ENCODE measurements at places on chromosomes 16 and 17.

- DNase-seq: no peak
Measured at GRCh38 chr16:48959747-48960146, 321.9 kb downstream of the CBLN1 start.

DNA sequence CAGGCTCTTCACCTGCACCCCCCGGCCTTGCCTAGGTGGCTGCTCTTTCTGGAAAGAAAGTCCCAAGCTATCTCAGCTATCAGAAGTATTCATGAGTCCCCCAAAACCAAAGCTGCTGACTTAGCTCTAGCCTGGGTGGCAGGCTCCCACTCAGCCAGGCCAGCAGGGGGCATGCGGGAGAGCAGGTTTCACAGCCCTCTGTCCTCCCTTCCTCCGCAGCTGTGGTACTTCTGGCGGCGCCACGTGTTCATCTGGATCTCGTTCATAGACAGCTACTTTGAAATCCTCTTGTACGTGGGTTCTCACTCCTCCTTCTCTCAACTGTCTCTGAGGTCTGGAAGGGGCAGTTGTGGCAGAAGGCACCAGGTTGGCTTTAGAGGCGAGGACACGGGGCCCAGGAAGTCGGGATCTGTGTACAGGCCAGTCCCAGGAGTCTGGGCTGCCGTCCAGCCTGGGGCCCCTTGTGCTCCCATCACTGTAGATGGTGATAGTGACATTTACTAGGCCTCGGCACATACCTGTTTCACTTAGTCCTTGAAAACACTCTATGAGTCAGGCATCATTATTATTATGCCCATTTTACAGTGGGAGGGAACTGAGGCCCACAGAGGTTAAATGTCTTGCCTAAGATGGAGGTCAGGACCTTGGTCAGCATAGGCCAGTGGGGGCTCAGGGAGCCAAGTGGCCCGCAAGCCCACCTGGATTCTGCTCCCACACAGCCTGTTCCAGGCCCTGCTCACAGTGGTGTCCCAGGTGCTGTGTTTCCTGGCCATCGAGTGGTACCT is 12.9 kb downstream of the TRPV2 start:
- DNase-seq: no peak

DNA sequence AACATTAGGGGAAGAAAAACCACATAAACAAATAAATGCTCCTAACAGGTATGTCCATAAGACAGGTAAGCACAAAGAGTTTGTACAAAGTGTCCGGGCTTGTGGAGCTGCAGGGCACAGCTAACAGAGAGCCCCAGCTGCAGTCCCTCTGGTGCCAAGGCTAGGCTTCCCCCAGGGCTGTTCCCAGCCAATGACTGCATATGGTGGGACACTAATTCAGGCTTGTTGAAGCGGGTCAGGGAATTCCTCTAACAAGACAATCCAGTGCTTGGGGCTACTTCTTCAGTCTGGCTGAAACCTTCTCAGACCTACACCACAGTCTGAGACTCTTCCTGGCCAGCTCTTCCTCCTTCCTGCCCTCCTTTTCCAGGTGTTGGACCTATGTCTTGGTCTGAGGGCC is 51.7 kb upstream of the ALDH3A1 start:
- no peak for DNase-seq

- DNase-seq: no peak
Measured at GRCh38 chr16:47599512-47599911, 138.4 kb downstream of the PHKB start.

Data from central memory CD8-positive, alpha-beta T cell (primary cell).